NCI-H1930 (cell line): ENCODE measurements at places on chromosomes 7 and 10.
A peak's percentile ranks its signal among the peaks of the same experiment; 100 is the strongest.

DNA sequence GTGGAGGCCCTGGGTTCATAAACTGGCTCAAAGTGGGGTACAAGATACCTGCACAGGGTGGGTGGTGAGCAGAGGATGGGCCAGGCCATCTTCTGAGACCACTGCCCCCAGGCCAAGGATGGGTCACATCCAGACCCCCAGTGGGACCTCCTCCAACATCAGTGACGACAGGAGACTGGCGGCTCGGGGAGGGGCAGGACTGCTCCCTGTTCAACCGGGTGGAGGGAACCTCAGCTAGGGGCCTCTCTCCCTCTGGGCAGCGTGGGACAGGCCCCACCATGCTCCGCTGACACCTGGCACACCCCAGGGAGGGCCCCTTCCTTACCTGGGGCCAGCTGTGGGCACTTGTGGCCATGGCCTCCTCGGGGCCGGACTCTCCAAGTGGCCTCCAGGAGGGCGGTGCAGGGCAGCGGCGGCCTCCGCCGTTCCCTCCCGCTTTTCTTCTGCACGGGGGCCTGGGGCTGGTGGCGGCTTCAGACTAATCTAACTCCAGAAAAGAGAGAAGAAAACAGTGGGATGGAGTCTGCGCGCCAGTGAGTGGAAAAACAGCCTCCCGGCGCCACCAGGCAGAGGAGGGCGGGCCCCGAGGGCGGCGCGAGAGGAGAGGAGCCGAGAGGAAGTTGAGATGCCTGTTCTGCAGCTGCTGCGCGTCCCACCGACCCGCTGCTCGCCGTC lies at the start of gene CALHM2:
TSS of gene CALHM2 (minus strand) at position 540 of the 675 bp plus-strand sequence. CDS start 2,429 bp downstream, outside the sequence.
- DNase-seq, result no peak

- DNase-seq, result no peak
These were observed 21.6 kb downstream of the SCART1 start for GRCh38 chr10:133475425-133475734.

DNA sequence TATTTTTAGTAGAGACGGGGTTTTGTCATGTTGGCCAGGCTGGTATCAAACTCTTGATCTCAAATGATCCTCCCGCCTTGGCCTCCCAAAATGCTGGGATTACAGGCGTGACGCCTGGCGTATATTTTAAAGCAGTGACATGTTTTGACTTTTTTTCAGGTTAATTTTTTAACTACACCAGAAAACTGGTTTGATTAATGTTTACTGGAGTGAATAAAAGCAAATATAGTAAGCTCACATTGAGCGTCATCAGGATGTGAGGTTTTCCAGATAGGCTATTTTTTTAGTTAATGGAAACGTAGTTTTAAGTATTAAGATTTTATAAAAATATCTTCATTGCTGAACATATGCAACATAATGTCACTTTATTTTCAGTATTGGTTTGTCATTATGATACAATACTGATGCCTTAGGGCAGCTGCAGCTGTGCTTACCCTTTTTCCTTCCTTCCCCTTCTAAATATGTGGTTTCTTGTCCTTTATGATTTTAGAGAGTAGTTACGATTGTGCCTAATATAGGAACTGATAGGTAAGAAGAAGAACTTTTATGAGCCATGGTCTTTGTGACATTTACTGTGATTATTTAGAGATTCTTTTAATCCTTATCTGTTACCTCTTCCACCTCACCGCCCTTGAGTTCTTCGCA lies 37.3 kb downstream of the TMEM60 start:
- DNase-seq, result no peak

- DNase-seq, result no peak
These were observed 83.2 kb downstream of the PDE1C start for GRCh38 chr7:31986878-31987518.

GRCh38 chr7:104127204-104127603 lies 80.6 kb downstream of the ORC5 start:
- peak; percentile 79 for DNase-seq

DNA sequence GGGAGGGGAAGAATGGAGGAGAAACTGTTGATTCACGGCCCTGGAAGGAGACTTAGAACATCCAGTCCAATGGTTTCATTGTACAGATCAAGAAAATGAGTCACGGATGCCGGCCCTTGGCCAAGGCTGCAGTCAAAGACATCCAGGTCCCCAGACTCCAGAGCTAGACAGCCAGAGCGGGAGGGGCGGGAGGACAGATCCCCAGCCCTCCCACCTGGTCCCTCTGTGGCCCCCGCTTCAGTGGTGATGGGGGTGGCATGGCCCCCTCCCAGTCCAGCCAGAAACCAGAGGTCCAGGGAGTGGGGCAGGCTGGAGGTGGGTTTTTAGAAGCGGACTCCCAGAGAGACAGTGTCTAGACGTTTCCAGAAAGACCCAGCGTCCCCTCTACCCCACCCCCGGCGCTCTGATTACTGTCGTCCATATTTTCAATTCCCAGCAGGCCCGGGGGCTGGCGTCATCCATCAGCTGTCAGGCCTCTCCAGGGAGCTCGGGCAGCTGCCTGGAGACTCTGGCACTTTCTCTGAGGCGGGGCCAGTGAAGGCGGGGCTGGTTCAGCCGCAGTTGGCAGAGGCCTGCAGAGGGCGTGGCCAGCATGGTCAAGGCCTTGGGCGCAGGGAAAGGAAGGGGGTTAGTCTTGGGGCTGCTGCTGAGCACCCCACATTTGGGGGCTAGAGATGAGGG lies 8.0 kb upstream of the HSPB1 start:
- DNase-seq, result peak; percentile 76

- DNase-seq, result no peak
These were observed 11.7 kb downstream of the FOXK1 start for GRCh38 chr7:4693749-4694148.

DNA sequence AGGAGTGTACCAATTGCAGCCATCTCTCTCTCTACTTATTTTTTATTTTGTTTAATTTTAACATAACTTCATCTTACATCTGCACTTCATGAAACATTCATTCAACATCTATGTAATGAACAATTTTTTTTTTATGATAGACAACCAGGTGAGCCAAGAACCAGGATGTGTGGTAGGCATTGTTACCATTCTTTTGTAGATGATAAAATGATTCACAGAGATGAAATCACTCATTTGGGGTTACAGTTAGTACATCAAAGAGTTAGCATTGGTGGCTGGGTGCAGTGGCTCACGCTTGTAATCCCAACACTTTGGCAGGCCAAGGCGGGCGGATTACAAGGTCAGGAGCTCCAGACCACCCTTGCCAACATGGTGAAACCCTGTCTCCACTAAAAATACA lies 127.8 kb downstream of the HDAC9 start:
- DNase-seq, result no peak

- DNase-seq, result no peak
These were observed 87.4 kb downstream of the CCNY start for GRCh38 chr10:35423505-35424306.

GRCh38 chr7:70952311-70952710 lies 179.6 kb upstream of the GALNT17 start:
- no peak for DNase-seq
